ENCODE measurements at places on chromosomes 11 and 22. TPM values are rescaled to one million over a fixed set of nuclear protein-coding genes. Genes with fewer than 3 reads are reported as not detected.

- no peak for ATAC-seq
Observed at GRCh38 chr11:110566577-110566976, 136.8 kb downstream of the FDX1 start.

GRCh38 chr11:19602406-19602805 is 110.2 kb upstream of the NAV2 start:
- ATAC-seq = no peak

GRCh38 chr11:78438298-78438975 is 20.8 kb upstream of the GAB2 start:
- ATAC-seq = no peak

- no peak for ATAC-seq
Observed at GRCh38 chr11:34181251-34181650, 75.8 kb downstream of the NAT10 start.

LGALS12 gene
- not detected for total RNA-seq

Data from esophagus mucosa (tissue), 1 donor.